ENCODE measurements at places on chromosomes 6 and 20.

GRCh38 chr6:124494956-124495664 is 467.1 kb upstream of the RNF217 start:
- no peak for DNase-seq

- DNase-seq, result no peak
These were observed 95.4 kb upstream of the NKX2-2 start for GRCh38 chr20:21609221-21609620.

GRCh38 chr6:99425647-99426450 is 741 bp upstream of the PNISR start:
- DNase-seq, result peak; percentile 46

GRCh38 chr6:137487869-137488149 is 6.4 kb downstream of the OLIG3 start:
- DNase-seq, result no peak

- no peak for DNase-seq
These were observed 41.9 kb downstream of the TTI1 start for GRCh38 chr20:37991157-37991866.

- DNase-seq, result no peak
These were observed 41.3 kb upstream of the BTN3A2 start for GRCh38 chr6:26323525-26324294.
